A549 treated with Mapracorat at 1 μM for 4 hours (cell line): ENCODE measurements at places on chromosomes 3 and 15. TPM values are rescaled to one million over a fixed set of nuclear protein-coding genes. Genes with fewer than 3 reads are reported as not detected.

Gene HMG20A
- 23.0 to 27.2 TPM (median 25.0 TPM) in 5 replicates for total RNA-seq

Gene SAMD7
- total RNA-seq = not detected in 5 replicates

Gene EIF4E3
- 2.7 to 3.8 TPM (median 3.8 TPM) in 5 replicates for total RNA-seq

Gene TAGLN3
- total RNA-seq = not detected in 5 replicates

Gene SAXO2
- 2.2 to 2.6 TPM (median 2.2 TPM) in 5 replicates for total RNA-seq

Gene DNAJA4
- not detected in 5 replicates for total RNA-seq

Gene P2RY12
- total RNA-seq = not detected in 5 replicates

Gene GOLGA6B
- total RNA-seq = 0.10 TPM in 1 of 5 replicates, not detected in the others

Gene TIGIT
- total RNA-seq = not detected in 5 replicates

Gene SLC2A2
- total RNA-seq = not detected in 5 replicates

Gene TRAT1
- not detected in 5 replicates for total RNA-seq

Gene NEK10
- 0.56 to 1.1 TPM (median 0.74 TPM) in 5 replicates for total RNA-seq

Gene RASGRP1
- 0.26 to 0.47 TPM (median 0.36 TPM) in 5 replicates for total RNA-seq

Gene USP19
- total RNA-seq = 17.2 to 23.8 TPM (median 23.3 TPM) in 5 replicates

Gene PAK6
- total RNA-seq = 0.43 to 0.86 TPM (median 0.60 TPM) in 5 replicates

Gene PLA2G4F
- total RNA-seq = not detected in 5 replicates

Gene CCRL2
- total RNA-seq = 0.07 to 0.17 TPM (median 0.11 TPM) in 4 of 5 replicates, not detected in the other

Gene SPG21
- total RNA-seq = 115 to 127 TPM (median 122 TPM) in 5 replicates

Gene CPB1
- total RNA-seq = not detected in 5 replicates

Gene IL1RAP
- total RNA-seq = 5.7 to 6.1 TPM (median 5.8 TPM) in 5 replicates

Gene PLA2G4D
- not detected in 5 replicates for total RNA-seq

Gene NDN
- total RNA-seq = 0.08 to 0.13 TPM in 2 of 5 replicates, not detected in the others

Gene ALDH1A3
- total RNA-seq = 15.1 to 16.5 TPM (median 15.9 TPM) in 5 replicates

Gene GOLGA6L10
- 0.34 to 0.94 TPM (median 0.48 TPM) in 5 replicates for total RNA-seq

Gene C3orf52
- total RNA-seq = 11.1 to 14.1 TPM (median 12.4 TPM) in 5 replicates

Gene BUB1B
- total RNA-seq = 24.0 to 29.7 TPM (median 27.8 TPM) in 5 replicates

Gene CPNE4
- 4.9 to 8.8 TPM (median 5.9 TPM) in 5 replicates for total RNA-seq

Gene SLC28A1
- 0.06 TPM in 2 of 5 replicates, not detected in the others for total RNA-seq

Gene ARHGEF26
- 7.4 to 10.0 TPM (median 9.0 TPM) in 5 replicates for total RNA-seq

Gene LXN
- total RNA-seq = 52.7 to 66.9 TPM (median 53.5 TPM) in 5 replicates
